Lower leg skin (tissue), 4 donors: ENCODE measurements at places on chromosomes 2 and 18. TPM values are rescaled to one million over a fixed set of nuclear protein-coding genes. Genes with fewer than 3 reads are reported as not detected.

Gene ROCK1
- total RNA-seq, result 27.3 TPM

Gene HOXD11
- not detected for total RNA-seq

Gene ALKAL2
- 2.8 TPM for total RNA-seq

Gene NT5DC4
- not detected for total RNA-seq

Gene SALL3
- total RNA-seq, result not detected
